Karpas-422 (cell line): ENCODE measurements at places on chromosomes 3 and 15.
A peak's percentile ranks its signal among the peaks of the same experiment; 100 is the strongest.

DNA sequence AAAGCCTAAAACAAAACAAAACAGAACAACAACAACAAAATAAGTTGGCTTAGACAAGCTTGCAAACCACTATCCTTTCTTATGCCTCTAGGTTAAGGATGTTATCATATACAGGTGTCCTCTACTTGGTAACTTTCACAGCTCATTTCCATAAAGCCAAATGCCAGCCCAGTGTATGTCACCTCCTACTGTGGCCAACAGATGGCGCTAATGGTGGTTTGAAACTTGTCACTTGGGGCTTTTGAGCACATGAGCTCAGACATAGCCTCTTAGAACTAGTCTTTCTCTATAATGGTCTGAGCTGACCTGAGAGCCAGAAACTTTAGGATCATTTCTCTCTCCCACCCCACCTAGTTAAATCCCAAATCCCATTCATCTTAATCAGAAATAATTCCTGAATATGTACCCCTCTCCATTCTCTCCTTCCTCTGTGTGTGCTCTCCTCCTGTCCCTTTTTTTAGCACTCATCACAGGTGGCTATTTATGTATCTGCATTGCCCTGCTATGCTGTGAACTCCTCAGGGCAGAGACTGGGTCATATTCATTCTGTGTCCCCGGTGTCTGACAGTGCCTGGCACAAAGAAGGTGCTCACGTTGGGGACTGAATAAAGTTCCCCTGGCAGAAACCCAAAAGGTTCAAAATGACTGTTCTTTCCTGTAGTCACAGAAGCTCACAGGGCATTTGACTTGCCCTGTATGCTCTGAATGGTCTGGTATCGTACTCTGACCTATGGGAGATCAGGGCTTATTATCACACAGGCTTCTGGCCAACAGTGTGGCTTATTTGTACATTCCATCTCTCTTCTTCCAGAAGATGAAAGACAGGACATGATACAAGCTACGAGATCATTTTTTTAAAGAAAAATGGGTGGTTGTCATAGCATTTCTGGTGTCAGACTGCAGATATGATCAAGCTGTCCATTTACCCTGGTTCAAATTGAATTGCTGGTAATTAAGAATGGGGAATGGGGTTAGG is 319.3 kb upstream of the AZI2 start:
- H3K27me3 ChIP-seq, result no peaks in the 10 kb centered on the region
- no peak overlapping the region for H3K4me3 ChIP-seq
- no peaks in the 10 kb centered on the region for H3K36me3 ChIP-seq
- no peaks in the 10 kb centered on the region for H3K4me1 ChIP-seq

- H3K36me3 ChIP-seq, result peaks cover 15% of the 10 kb centered on the region
- peak overlapping the region; percentile 81 for H3K27ac ChIP-seq
- H3K27me3 ChIP-seq, result no peaks in the 10 kb centered on the region
- peak overlapping the region; percentile 80 for H3K4me3 ChIP-seq
- H3K4me1 ChIP-seq, result peaks cover 51% of the 10 kb centered on the region
Observed at GRCh38 chr3:14405360-14406238, 3.2 kb downstream of the SLC6A6 start.

GRCh38 chr3:30299674-30300385 is 306.6 kb upstream of the TGFBR2 start:
- H3K27ac ChIP-seq, result no peak overlapping the region
- H3K36me3 ChIP-seq, result no peaks in the 10 kb centered on the region
- no peak overlapping the region for H3K4me3 ChIP-seq
- H3K27me3 ChIP-seq, result no peaks in the 10 kb centered on the region

DNA sequence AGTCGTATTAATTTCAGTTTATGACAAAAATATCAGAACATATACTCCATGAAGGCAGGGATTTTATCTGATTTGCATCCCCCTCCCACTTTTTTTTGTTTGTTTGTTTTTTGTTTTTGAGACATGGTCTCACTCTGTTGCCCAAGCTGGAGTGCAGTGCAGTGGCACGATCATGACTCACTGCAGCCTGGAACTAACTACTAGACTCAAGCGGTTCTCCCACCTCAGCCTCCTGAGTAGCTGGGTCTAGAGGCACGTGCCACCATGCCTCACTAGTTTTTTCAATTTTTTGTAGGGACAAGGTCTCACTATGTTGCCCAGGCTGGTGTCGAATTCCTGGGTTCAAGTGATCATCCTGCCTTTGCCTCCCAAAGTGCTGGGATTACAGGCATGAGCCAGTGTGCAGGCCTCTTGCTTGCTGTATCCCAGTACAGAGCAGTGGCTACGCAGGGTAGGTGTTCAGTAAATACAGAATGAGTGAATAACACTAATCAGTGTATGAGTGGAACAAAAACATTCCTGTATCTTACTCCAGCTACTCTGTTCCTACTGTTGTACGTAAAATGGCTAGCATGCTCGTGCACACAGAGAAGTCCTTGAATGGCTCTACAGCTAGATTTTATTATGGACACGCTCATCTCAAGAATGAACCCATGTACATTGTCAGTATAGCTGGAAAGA is 272.4 kb downstream of the FOXP1 start:
- H3K27me3 ChIP-seq, result no peaks in the 10 kb centered on the region
- no peaks in the 10 kb centered on the region for H3K36me3 ChIP-seq
- no peak for DNase-seq
- H3K4me1 ChIP-seq, result peaks cover 73% of the 10 kb centered on the region

DNA sequence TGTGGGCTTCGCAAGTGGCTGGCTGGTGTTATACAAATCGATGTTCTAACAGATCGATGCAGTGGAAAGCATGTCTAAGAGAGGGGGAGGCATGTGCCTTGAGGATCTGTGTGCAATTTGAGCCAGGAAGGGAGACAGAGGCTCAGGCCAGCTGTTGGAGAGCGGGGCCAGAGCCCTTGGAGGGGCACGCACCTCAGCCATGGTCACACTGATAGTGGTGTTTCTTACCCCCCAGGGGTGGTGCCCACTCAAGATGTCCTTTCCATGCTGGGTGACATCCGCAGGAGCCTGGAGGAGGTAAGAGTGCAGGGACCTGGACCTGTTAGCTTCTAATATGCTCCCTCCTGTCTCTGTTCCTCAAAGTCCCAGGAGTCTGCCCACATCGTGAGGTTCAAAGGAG is 3.8 kb upstream of the ABTB1 start:
- 0 out of 2 replicates have a peak, but pooled peaks cover 4% of the 10 kb centered on the region for H3K36me3 ChIP-seq
- H3K4me3 ChIP-seq, result no peak overlapping the region
- H3K27ac ChIP-seq, result no peak overlapping the region

DNA sequence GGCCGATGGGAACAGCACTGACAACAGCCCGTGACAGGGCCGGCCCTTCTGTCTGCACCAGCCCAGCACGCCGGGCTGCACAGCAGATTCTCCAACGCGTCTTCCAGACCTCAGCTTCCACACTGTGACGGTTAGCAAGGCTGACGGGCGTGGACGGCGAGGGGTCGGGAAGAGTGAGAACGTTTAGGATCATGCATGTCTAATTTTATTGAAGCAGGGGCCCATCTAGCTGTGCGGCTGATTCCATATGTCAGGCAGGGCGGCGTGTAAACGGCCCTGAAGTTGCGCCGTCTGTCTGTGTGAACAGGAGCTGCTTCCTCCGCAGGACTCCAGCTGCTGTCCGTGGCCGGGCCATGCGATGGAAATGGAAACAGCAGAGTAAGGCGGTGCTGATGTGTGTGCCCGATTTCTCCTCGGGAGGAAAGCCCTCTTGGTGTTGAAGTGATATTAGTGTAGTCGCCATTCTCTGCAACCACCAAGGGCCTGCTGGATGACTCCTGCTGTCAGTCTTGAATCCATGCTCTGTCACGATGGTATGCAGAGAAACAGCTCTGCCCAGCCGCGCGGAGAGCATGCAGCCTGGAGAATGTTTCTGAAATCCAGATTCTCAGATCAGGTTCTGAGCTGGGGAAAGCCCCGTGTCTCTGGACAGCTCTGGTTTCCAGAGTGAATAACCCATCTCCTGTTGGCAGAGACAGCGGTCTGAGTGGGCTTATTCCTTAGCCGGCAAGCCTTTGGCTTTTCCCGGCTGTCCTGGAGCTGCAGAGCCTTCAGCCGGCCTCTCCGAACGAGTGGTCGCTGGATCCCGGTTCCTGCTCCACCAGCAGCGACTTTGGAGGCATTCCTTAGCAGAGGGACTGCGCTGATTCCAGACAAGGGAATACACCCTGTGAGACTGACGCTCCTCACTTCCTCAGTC is 158.1 kb upstream of the UBE3A start:
- no peaks in the 10 kb centered on the region for H3K4me1 ChIP-seq
- no peak overlapping the region for H3K4me3 ChIP-seq
- DNase-seq, result no peak

DNA sequence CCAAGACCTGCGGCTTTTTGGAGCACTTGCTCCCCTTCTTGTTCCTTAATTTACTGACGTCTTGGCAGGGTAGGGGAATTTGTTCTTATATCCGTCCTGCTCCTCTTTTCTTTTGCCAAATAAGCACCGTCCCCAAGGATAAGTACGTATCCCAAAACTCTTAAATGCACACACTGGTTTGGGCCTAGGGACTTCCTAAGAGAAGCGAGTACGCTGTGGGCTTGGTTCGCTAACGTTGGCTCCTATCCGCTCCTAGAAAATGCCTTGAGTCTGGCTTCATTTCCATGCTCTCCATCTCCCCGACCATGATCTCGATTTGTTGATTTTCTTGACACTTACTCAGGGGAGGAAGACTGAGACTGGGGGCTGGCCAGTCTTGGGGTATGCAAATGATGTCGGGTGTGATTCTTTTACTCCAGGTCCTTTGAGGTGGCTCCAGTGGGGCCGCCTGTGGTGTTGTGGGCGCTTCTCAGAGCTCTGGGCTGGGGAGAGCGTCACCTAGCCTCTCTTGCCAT is 1.3 kb downstream of the MYRIP start:
- H3K27ac ChIP-seq, result peak overlapping the region; percentile 81
- H3K36me3 ChIP-seq, result peaks cover 18% of the 10 kb centered on the region
- peak; percentile 82 for DNase-seq

- H3K27me3 ChIP-seq, result no peaks in the 10 kb centered on the region
- no peak for DNase-seq
- no peaks in the 10 kb centered on the region for H3K4me1 ChIP-seq
- no peak overlapping the region for H3K4me3 ChIP-seq
Observed at GRCh38 chr15:37929238-37929637, 5.2 kb upstream of the TMCO5A start.

GRCh38 chr15:85741021-85741421 is 53.7 kb downstream of the KLHL25 start:
- DNase-seq, result no peak
- H3K27me3 ChIP-seq, result no peaks in the 10 kb centered on the region
- H3K4me1 ChIP-seq, result no peaks in the 10 kb centered on the region
- no peak overlapping the region for H3K27ac ChIP-seq
- H3K36me3 ChIP-seq, result peaks cover 51% of the 10 kb centered on the region

DNA sequence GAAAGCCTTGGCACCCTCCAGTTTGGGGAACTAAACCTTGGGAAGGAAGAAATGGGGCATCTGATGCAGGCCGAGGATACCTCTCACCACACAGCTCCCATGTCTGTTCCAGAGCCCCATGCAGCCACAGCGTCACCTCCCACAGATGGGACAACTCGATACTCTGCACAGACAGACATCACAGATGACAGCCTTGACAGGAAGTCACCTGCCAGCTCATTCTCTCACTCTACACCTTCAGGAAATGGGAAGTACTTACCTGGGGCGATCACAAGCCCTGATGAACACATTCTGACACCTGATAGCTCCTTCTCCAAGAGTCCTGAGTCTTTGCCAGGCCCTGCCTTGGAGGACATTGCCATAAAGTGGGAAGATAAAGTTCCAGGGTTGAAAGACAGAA is 7.7 kb downstream of the MAP1A start:
- no peak overlapping the region for H3K27ac ChIP-seq
- H3K4me3 ChIP-seq, result no peak overlapping the region
- DNase-seq, result peak; percentile 42
- H3K36me3 ChIP-seq, result no peaks in the 10 kb centered on the region
- H3K4me1 ChIP-seq, result no peaks in the 10 kb centered on the region
- no peaks in the 10 kb centered on the region for H3K27me3 ChIP-seq

DNA sequence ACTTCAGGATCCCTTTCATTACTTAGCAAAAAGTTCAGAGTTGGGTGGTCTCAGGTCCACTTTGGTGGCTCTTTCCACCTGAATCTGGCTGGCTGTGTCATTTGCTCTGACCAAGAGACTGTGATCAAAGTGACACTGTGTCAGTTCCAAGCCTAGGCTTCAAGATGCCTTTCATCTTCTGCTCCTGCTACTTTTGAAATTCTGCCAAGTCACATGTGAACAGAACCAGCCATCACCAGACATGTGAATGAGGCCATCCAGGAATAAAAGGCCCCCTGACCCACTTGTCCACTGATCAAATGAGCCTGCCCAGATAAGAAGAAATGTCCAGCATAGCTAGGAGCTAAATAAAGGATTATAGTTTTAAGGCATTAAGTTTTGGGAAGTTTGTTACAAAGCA is 132.2 kb downstream of the OSBPL10 start:
- peak overlapping the region; percentile 50 for H3K27ac ChIP-seq
- peaks cover 42% of the 10 kb centered on the region for H3K36me3 ChIP-seq
- peaks cover 87% of the 10 kb centered on the region for H3K4me1 ChIP-seq
- no peak for DNase-seq

DNA sequence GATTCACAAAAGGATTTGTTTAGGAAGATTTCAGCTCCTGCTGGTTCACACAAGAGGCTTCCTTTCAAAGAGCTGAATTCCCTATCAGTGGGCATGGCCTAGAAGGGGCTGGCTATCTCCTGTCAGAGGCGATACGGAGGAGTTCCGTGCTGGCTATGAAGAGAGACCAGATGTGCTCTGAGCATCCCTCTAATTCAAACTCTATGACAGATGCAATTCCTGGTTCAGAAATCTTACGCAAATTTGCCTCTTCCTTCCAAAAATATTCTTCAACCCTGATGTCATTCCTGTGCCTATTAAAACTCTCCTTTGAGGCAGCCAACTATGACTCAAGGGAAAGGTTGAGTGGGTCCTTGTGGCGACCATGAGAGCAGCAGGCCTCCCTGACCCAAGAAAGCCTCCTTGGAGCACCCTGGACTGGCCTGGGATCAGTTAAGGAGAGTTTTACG is 139.3 kb upstream of the HES1 start:
- DNase-seq, result no peak
- H3K4me1 ChIP-seq, result no peaks in the 10 kb centered on the region

GRCh38 chr15:76861815-76862397 is 43.2 kb downstream of the SCAPER start:
- no peaks in the 10 kb centered on the region for H3K27me3 ChIP-seq
- no peak overlapping the region for H3K4me3 ChIP-seq
- DNase-seq, result no peak
- no peaks in the 10 kb centered on the region for H3K4me1 ChIP-seq

DNA sequence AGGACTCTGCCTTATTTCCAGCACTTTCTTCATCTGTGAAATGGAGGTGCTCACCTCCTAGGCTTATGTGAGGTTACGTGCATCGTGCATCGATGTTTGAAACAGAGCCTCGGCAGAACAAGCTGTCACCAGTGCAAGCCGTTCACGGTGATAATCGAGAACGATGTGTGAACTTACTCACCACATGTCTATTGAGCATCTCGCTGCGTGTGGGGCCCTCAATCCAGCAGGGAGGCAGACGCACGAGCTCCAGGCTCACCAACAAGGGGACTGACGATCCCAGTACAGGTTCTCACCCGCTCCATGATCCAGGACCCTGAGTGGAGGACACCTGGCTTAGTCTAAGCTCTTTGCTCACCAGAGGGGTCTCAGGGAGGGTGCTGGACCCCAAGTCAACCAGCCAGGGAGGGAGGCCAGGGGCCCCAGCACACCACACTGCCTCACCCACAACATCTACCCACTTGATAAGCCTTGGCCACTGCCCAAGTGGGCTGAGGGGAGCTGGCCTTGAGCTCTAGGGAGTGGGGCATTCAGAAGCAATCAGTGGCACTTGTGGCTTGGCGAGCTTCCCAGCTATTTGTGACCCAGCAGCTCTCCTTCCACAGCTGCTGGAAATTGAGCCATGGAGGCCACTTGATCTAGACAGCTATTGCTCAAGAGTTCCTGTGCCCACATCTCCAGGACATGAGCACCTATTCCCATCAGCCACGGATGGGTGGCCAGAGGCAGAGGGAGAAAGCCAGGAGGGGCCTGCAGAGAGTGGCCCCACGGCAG is 34.4 kb upstream of the SLC6A1 start:
- DNase-seq, result no peak
- H3K4me3 ChIP-seq, result no peak overlapping the region
- H3K27ac ChIP-seq, result no peak overlapping the region
- no peaks in the 10 kb centered on the region for H3K4me1 ChIP-seq
